ENCODE measurements at places on chromosomes 7 and 10. TPM values are rescaled to one million over a fixed set of nuclear protein-coding genes. Genes with fewer than 3 reads are reported as not detected.

Gene TMEM120A
- 19.1 TPM for total RNA-seq

Gene ITGA8
- total RNA-seq, result not detected

Gene MMD2
- not detected for total RNA-seq

Gene REPIN1
- 79.7 TPM for total RNA-seq

Gene HHEX
- total RNA-seq, result 5.5 TPM

Gene DRGX
- total RNA-seq, result not detected

Gene MSMB
- total RNA-seq, result not detected

DNA sequence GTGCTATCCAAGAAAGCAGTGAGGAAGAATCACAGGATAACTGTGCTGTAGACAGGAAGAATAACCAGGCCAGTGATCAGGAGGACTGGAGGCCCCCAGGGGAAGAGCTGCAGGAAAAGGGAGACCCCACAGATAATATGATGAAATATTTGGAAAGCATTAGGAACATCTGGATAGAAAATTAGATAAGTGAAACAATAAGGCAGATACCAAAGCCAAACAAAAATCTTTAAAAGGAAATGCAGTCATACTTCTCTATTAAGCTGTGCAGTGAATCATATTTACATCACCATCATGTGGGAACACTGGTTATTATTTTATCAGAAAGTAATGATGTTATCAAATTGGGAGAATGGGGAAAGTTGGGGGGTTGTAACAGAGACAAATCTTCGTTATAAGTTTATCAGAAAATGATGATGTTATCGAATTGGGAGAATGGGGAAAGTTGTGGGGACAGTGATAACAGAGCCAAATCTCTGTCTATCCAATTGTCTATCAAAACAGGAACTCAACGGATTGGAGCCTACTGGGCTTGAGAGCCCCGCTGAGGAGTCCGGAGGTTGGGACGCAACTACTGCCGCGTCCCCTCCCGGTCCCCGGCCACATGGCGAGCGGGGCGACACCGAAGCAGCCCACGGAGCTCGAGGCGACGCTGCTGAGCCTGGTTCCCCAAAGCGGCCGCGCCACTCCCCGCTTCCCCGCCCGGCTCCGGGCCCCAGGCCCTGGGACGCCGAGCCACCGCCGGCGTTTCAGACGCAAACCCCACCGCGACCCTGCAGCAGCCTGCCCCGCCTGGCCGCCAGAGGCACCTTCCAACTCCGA lies 14.0 kb upstream of the RALA start:
- no peak for DNase-seq
- peak overlapping the region; percentile 22 for H3K4me3 ChIP-seq
- no peaks in the 10 kb centered on the region for H3K4me1 ChIP-seq
- H3K27ac ChIP-seq, result no peak overlapping the region
- H3K27me3 ChIP-seq, result no peaks in the 10 kb centered on the region
- H3K36me3 ChIP-seq, result no peaks in the 10 kb centered on the region

DNA sequence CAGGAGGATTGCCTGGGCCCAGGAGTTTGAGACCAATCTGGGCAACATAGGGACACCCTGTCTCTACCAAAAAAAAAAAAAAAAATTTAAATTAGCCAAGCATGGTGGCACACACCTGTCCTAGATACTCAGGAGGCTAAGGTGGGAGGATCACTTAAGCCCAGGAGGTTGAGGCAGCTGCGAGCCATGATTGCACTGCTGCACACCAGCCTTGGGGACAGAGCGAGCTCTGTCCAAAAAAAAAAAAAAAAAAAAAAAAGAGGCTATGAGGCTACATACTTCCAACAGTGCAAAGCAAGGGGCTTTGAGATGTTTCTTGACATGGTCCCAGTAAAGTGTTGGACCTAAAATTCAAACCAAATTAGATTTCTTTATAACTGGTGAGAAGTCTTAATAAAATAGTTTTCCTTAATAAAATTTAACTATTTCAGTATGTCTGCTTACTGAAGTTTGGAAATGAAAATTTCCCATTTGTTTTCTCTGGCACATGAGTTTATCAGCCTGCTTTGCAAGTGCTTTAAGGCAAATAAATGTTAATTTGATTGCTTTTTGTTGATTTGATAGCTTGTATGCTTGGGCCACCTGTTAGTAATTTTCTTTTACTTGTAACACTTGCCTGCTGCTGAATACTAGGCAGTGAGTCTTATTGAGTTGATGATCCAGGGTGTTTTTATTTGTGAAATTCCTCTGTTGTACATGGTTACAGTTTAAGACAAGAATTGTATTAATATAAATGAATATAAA lies 16.1 kb downstream of the CALU start:
- no peak for DNase-seq
- H3K27me3 ChIP-seq, result no peaks in the 10 kb centered on the region
- H3K4me3 ChIP-seq, result no peak overlapping the region
- no peaks in the 10 kb centered on the region for H3K4me1 ChIP-seq
- H3K36me3 ChIP-seq, result peaks cover 19% of the 10 kb centered on the region
- no peak overlapping the region for H3K27ac ChIP-seq

DNA sequence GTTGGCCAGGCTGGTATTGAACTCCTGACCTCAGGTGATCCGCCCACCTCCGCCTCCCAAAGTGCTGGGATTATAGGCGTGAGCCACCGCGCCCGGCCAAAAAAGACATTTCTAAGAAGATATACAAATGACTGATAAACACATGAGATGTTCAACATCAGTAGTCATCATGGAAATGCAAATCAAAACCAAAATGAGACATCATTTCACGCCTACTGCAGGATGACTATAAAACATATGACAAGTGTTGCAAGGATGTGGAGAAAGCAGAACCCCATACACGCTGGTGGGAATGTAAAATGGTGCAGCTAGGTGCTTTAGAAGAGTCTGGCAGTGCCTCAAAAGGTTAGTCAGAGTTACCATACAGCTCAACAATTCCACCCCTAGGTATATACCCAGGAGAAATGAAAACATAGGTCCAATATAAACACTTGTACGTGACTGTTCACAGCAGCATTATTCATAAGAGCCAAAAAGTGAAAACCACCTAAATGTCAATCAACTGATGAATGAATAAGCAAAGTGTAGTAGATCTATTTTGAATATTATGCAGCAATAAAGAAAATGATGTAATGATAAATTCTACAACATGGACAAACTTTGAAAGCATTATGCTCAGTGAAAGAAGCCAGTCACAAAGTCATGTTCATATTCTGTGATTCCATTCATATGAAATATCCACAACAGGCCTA lies 24.5 kb downstream of the TMEM209 start:
- no peaks in the 10 kb centered on the region for H3K4me1 ChIP-seq
- peaks cover 11% of the 10 kb centered on the region for H3K36me3 ChIP-seq
- H3K27ac ChIP-seq, result no peak overlapping the region
- no peaks in the 10 kb centered on the region for H3K27me3 ChIP-seq

GRCh38 chr7:40808378-40808942 lies 673.7 kb downstream of the SUGCT start:
- H3K27ac ChIP-seq, result no peak overlapping the region
- no peak overlapping the region for H3K4me3 ChIP-seq
- no peaks in the 10 kb centered on the region for H3K36me3 ChIP-seq
- no peaks in the 10 kb centered on the region for H3K4me1 ChIP-seq
- DNase-seq, result no peak
- no peaks in the 10 kb centered on the region for H3K27me3 ChIP-seq

GRCh38 chr10:108230478-108231170 lies 1066.1 kb upstream of the SORCS1 start:
- H3K36me3 ChIP-seq, result no peaks in the 10 kb centered on the region
- H3K4me1 ChIP-seq, result no peaks in the 10 kb centered on the region
- DNase-seq, result no peak

DNA sequence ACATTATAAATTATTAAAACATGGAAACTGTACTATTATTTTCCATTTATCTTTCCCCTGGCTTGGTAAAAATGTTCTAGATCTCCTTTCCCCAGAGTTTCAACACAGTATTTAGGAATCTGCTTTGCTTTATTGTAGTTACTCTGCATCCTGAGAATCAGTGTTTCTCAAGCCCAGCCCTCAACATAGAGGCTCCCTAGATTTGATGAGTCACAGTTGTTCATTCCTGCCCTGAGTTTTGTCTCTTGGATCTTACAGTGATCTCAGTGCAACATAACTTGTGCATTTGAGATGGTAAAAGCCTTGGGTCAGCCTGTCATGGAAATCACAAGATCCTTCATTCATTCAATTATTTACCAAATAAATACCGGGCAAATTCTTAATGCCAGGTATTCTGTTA lies 63.0 kb downstream of the VAX1 start:
- H3K27ac ChIP-seq, result no peak overlapping the region
- H3K4me3 ChIP-seq, result no peak overlapping the region
- no peak for DNase-seq
- no peaks in the 10 kb centered on the region for H3K36me3 ChIP-seq

DNA sequence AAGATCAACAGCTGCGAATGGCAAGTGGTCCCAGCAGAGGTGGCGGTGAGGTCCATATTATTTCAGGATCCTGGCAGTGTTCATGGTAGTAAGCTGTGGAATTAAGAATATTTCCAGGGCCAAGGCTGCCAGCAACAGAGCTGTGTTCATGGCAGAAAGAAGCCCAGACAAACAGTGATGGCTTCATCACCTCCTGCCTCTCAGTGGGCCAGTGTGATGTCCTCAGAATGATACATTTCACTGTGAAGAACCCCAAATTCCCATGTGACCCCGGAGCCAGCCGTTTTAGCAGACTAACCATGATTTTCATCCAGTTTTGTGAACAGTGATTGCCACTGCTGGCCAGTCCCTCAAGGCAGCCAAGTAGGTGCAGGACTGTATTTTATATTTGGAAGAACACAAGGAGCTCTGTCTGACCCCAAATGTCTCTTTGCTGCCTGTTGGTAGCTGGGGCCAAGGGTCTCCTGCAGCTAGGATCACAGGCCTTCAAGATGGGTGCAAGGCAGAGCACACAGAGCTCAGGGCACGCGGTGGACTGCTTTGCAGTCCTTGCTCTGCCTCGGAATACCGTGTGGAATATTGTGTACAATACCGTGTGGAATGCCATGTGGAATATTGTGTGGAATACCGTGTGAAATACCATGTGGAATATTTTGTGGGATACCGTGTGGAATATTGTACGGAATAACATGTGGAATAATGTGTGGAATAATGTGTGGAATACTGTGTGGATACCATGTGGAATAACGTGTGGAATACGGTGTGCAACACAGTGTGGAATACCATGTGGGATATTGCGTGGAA lies 132.3 kb upstream of the CHST15 start:
- no peaks in the 10 kb centered on the region for H3K36me3 ChIP-seq
- H3K27ac ChIP-seq, result no peak overlapping the region
- H3K4me1 ChIP-seq, result no peaks in the 10 kb centered on the region
- peak; percentile 78 for DNase-seq

- H3K27ac ChIP-seq, result no peak overlapping the region
- H3K27me3 ChIP-seq, result no peaks in the 10 kb centered on the region
- no peak for DNase-seq
These were observed 28.9 kb upstream of the PPIF start for GRCh38 chr10:79318369-79318768.

- H3K27ac ChIP-seq, result no peak overlapping the region
- no peaks in the 10 kb centered on the region for H3K27me3 ChIP-seq
- H3K4me3 ChIP-seq, result no peak overlapping the region
These were observed 29.9 kb upstream of the RAPGEF5 start for GRCh38 chr7:22386865-22387264.

DNA sequence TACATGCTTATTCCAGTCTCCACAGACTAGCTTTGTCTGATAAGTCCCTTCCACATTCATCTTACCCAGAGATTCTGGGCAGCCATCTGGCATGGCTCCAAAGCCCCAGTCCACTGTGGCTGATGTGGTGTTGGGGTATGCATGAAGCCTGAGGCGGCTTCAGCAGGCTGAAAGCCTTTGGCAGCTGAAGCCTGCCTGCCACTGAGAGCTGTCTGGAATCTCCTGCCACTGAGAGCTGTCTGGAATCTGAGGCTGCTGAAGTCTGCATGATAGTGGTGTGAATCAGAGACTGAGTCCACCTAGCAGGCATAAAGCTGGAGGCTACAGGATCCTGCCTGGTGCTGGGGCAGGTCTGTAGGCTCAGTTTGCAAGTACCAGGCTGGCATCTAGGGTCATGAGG lies 87.1 kb downstream of the DYNC1I1 start:
- H3K36me3 ChIP-seq, result no peaks in the 10 kb centered on the region
- H3K27ac ChIP-seq, result no peak overlapping the region
- H3K4me3 ChIP-seq, result no peak overlapping the region
- H3K27me3 ChIP-seq, result no peaks in the 10 kb centered on the region
- H3K4me1 ChIP-seq, result no peaks in the 10 kb centered on the region

GRCh38 chr10:11282156-11282555 lies 264.5 kb downstream of the CELF2 start:
- H3K4me1 ChIP-seq, result no peaks in the 10 kb centered on the region
- DNase-seq, result no peak
- H3K27me3 ChIP-seq, result no peaks in the 10 kb centered on the region
- H3K27ac ChIP-seq, result no peak overlapping the region
- H3K36me3 ChIP-seq, result peaks cover 97% of the 10 kb centered on the region
- no peak overlapping the region for H3K4me3 ChIP-seq

DNA sequence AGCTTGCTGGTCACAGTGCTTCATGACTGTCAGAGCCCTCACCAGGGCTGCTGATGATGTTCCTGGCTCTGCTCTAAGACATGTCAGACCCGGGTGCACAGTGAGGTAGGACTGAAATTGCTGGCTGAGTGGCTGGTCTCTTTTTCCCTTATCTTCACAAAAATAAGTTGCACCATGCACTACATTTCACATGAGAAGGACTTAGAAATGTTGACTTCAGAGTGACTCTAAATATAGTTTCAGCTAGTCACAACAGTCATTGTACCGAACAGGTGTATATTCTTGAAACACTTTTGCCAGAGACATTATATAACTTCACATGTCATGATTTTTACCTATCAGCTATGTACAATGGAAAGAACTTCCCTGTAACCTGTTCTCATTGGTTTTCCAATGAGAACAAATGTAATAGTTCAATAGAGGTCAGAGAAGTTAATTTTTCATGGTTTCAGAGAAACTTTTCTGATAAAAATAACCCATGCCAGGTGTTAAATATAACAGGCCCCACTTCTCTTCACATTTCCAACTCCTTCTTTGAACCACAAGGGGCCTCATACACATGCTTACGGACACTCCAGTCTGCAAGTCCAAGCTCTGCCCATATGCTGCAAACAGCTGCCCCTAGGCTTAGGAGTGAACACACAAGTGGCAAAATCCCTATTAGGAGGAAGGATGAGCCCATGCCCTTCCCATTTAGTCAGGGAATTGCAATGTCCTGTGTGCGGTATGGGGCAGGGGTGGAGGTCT lies 115.6 kb downstream of the CDK6 start:
- H3K36me3 ChIP-seq, result peaks cover 5% of the 10 kb centered on the region
- H3K4me3 ChIP-seq, result no peak overlapping the region
- H3K27ac ChIP-seq, result no peak overlapping the region
- no peak for DNase-seq

DNA sequence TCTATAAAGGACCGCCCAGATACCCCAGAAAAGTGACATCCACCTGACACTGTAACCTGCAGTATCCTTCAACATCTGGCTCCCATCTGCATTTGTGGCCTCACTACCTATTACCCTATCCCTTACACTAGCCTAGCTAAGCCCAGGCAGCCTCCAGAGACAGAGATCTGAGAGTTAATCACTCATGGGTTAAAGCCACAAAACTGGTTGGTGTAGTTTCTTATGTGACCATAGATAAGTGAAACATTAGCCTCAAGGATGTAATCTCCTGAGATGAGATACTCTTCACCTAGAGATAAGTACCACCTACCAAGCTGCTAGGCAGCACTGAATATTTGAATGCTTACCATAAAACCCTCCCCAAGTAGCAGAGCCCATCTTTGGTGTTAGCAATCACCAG lies 35.4 kb downstream of the CTTNBP2 start:
- no peak overlapping the region for H3K4me3 ChIP-seq
- DNase-seq, result no peak
- no peak overlapping the region for H3K27ac ChIP-seq
- no peaks in the 10 kb centered on the region for H3K4me1 ChIP-seq
- no peaks in the 10 kb centered on the region for H3K36me3 ChIP-seq
- H3K27me3 ChIP-seq, result no peaks in the 10 kb centered on the region

- H3K4me3 ChIP-seq, result no peak overlapping the region
- H3K27me3 ChIP-seq, result no peaks in the 10 kb centered on the region
- no peak overlapping the region for H3K27ac ChIP-seq
These were observed 43.1 kb upstream of the GATAD1 start for GRCh38 chr7:92404170-92404614.
